CD8-positive, alpha-beta memory T cell (primary cell): ENCODE measurements at places on chromosomes 5 and 9. TPM values are rescaled to one million over a fixed set of nuclear protein-coding genes. Genes with fewer than 3 reads are reported as not detected.

Gene MARCHF11
- not detected for total RNA-seq

Gene SHROOM1
- 1.6 TPM for total RNA-seq

Gene PRDM9
- not detected for total RNA-seq

Gene LPAR1
- total RNA-seq: not detected

Gene ZNF79
- total RNA-seq: 19.1 TPM

Gene SAPCD2
- 11.5 TPM for total RNA-seq

Gene GCNT1
- 14.8 TPM for total RNA-seq

Gene KCNV2
- not detected for total RNA-seq

Gene FKTN
- total RNA-seq: 17.4 TPM

Gene NR5A1
- not detected for total RNA-seq
